ENCODE measurements at places on chromosomes 2 and 18.

- DNase-seq: peak; percentile 53
Measured at GRCh38 chr2:170361090-170361936, 183.4 kb downstream of the MYO3B start.

DNA sequence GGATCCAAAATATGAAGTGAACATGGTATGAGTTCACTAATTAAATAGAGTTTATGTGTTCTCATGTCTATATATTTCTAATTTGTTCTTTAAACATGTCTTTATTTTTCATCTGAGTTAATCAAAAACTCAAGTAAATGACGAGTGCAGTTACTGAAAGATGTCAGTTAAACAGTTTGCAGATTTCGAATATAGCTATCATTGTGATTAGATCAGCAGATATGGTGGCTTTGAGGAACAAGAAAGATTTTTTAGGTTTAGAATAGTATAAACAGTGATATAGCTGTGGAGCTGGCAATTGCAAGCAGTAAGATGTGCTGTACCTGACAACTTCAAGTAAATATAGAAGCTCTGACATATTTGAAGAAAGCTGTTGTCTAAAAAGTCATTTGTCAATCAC, 49.7 kb downstream of the TANK start:
- no peak for DNase-seq

GRCh38 chr2:237153181-237153580, 67.5 kb downstream of the COPS8 start:
- no peak for DNase-seq

GRCh38 chr2:205032093-205032551, 486.8 kb downstream of the PARD3B start:
- DNase-seq: no peak

DNA sequence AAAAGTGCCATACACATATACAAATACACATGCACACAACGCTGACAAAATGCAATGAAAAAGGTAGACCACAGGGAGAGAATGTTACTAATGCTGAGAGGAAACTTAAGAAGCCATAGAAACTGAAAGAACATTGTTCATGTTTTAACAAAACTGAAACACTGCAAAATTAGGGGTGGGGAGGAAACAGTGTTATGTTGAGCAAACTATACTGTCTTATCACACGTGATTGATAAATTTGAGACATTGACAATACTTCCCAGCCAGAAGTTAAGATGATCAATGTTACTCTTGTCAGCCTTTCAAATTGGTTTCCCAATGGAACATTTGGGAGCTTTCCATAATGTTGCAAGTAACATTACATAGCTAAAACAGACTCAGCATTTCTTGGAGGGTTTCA, 165.5 kb downstream of the L3MBTL4 start:
- DNase-seq: no peak

- no peak for DNase-seq
Measured at GRCh38 chr18:54150226-54150625, 74.2 kb downstream of the MBD2 start.

GRCh38 chr2:159891917-159892730, 94.1 kb upstream of the CD302 start:
- DNase-seq: no peak

DNA sequence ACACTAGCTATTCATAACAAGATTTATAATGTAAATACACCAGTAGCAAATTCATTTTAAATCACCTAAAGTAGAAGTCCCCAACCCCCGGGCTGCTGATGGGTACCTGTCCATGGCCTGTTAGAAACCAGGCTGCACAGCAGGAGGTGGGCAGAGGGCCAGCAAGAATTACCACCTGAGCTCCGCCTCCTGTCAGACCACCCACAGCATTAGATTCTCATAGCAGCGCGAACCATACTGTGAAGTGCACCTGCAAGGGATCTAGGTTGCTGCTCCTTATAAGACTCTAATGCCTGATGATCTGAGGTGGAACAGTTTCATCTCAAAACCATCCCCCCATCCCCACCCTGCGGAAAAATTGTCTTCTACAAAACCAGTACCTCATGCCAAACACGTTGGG, 71.3 kb downstream of the KANSL1L start:
- DNase-seq: no peak

DNA sequence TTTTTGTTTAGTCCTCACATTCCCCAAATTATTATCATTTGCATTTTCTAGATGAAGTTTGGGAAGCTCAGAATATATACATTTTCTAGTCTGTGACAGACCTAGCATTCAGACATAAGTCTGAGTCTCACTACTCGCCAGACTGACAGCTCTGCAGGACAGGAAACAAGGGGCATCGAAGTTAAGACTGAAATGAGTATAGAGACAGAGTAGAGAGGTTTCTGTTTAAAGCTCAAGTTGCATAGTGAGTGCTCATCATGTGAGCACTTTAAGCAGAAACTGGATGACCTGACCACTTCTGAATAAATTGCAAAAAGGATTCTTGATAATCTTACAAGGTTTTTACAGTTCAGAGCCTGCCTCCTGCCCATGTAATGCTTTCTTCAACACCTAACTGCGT, 1.1 kb downstream of the HADHB start:
- DNase-seq: no peak

DNA sequence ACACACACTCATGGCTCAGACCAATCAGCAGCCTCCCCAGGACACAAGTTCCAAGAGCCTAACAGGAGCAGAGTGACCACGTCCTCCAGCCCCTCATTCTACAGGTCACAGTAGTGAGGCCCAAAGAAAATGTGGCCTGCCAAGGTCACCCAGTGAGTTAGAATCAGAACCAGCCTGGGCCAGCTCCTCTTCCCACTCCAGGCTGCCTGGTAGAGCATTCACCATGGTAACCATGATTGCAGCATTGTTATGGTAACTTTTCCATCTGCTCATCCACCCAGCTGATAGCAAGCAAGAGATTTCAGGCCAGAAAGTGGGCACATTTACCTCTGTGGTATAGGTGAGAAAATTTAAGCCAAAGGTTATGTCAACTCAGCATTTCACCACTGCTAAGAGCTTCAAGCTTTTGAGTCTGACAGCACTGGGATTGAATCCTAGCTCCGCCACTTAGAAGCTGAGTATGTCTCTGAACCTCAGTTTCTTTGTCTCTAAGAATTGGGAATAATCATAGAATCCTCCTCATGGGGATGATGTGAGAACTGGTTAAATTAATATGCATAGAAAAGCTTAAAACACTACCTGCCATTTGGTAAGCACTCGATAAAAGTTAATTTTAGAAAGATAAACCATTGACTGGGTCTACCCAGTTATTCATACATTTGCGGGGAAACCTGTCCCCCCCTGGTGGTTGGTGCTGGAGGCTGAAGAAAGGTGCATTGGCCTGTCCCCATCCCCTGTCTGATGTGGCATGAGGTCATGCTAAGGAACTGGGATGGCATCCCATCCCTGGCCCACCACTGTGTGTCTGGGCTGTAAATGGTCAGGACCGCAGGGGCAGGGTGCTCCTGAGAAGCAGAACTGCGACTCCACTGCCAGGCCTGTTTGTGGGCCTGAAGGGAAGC, 181.5 kb downstream of the KLHL29 start:
- peak; percentile 31 for DNase-seq

- DNase-seq: no peak
Measured at GRCh38 chr18:22915337-22915736, 17.8 kb upstream of the RBBP8 start.

Measured in activated naive CD8-positive, alpha-beta T cell treated with anti-CD3 and anti-CD28 coated beads, Interleukin-2, amount 50 U/mL, for 24 hours (primary cell).